Upper lobe of right lung (tissue), 1 donor: ENCODE measurements at places on chromosomes 5 and 9.
A peak's percentile ranks its signal among the peaks of the same experiment; 100 is the strongest.

GRCh38 chr5:81164476-81164875 lies 68.6 kb upstream of the CKMT2 start:
- DNase-seq = no peak

GRCh38 chr9:18595597-18595996 lies 121.6 kb downstream of the ADAMTSL1 start:
- DNase-seq = no peak

GRCh38 chr5:179905161-179905560 lies 2.5 kb downstream of the TBC1D9B start:
- DNase-seq = no peak

GRCh38 chr9:73347720-73348119 lies 196.1 kb downstream of the ANXA1 start:
- no peak for DNase-seq

DNA sequence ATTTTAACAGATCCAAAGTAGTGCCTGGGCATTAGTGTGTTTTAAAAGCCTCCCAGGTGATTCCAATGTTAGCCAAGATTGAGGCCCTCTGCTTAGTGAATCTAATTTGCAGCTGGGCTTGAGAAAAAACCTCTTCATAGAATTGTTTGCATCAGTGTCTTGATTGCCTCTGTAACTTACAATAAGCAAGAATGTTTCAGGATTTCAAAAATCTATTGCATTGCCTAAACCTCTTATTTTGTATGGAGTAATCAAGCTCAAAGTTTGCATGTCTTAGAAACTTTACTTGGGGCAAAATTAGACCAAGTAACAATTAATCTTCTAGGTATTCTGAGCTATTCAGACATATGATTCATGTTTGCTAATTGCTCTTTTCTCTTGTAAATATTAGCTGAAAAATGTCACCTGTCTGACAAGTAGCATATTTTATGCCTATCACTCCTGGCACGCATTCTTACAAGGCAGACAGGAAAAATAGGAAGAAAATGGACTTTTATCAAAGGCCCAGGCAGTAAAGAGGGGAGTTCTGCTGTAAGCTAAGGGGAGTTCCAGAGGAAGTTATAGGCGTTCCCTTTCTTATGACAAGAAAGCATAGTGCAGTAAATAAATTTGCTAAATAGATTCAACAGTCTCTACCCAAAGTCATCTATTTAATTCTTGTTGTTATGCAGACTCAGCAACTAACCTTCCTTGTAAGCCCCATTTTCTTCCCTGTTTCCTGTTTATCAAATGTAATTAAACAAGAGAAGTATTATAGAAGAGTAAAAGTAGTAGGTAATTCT lies 21.0 kb downstream of the PDCD1LG2 start:
- no peak for DNase-seq

GRCh38 chr9:19127871-19128500 lies 694 bp upstream of the PLIN2 start:
- DNase-seq = peak; percentile 71

GRCh38 chr9:88388886-88389605 lies 802 bp downstream of the SPIN1 start:
- DNase-seq = peak; percentile 84

GRCh38 chr9:97397220-97397619 lies 14.7 kb upstream of the TDRD7 start:
- DNase-seq = no peak

DNA sequence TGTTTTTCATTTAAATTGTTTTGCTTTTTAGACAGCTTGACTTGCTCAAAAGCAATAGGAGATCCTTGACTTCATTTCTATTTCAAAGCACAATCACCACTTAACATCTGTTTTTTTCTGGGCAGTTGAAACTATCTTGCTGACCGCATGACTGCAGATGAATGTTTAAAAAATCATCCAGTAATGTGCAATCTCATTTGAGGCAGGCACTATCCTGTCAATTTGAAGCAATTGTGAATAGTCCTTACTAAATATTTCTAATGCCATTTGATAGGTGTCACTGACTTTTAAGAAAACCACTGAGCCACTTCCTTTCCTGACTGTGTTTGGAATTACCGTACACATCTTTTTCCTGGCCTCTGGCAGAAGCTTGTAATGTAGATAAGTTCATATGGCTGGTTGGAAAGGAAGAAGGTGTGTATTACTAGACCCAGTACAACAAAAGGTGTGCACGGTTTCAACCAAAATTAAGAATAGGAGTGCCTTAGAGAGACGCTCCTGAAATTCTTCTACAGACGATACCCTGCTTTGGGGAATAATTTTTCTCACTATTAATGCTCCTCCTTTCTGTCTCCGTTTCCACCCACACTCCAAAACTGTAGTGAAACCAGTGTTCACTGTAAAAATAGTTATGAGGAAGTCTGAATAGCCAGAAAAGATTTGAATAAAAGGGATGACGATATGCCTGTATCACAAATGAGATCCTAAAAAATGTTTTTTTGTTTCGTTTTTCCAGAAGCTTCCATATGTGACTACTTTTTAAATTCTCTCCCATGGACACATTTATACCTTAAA lies 136.7 kb upstream of the MOCS2 start:
- no peak for DNase-seq

DNA sequence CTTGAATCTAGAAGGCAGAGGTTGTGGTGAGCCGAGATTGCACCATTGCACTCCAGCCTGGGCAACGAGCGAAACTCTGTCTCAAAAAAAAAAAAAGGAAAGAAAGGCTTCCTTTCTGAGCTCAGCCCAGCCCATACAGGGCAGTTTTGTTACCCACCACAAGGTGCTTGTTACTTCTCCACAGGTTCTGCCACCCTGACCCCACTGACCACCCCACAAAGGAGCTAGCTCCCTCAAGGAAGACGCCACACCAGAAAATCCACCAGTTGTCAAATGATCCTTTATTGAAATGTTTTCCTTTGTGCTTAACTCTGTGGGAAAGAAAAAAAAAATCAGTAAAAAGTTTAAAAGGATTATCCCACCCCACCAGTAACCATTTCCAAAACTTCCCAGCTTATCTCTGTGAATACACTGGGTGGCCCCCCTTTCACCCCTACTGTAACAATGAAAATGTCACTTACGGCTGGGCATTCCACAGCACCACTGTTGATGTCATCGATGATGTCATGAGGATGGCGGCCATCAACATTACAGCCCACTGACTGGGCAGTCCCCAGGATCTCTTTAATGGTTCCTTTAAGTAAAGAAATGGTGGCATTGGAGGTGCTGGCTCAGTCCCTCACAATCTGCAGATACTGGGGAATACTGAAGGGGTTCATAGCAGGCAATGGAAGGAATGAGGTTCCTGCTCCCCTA lies 3.6 kb downstream of the RPL12 start:
- DNase-seq = no peak

DNA sequence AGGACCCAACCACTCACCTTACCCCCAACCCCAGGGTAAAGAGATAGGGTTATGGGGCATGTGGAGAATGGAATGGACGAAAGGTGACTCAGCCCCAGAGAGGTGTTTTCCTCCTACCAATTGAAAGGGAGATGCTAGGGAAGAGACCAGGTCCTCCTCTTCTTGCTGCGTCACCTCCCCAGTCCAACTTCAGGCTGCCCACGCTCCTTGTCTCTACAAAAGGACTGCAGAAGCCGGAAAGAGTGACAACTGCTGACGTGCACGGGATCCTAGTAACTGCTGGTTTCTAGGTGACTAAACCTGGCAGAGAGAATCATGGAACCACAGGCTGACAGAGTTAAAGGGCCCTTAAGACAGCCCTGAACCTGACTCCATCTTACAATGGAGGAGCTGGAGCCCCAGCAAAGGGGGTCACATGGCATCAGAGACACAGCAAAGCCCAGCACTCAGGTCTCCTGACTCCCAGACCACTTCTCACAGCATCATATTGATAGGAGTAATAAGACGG lies 2.2 kb downstream of the GPX3 start:
- no peak for DNase-seq

- DNase-seq = no peak
Observed at GRCh38 chr5:154770111-154770510, 14.9 kb downstream of the LARP1 start.

- no peak for DNase-seq
Observed at GRCh38 chr5:41507501-41507900, 2.9 kb downstream of the PLCXD3 start.

- no peak for DNase-seq
Observed at GRCh38 chr5:160330212-160330611, 17.8 kb upstream of the CCNJL start.

- no peak for DNase-seq
Observed at GRCh38 chr5:98066910-98067309, 706.6 kb upstream of the RGMB start.

DNA sequence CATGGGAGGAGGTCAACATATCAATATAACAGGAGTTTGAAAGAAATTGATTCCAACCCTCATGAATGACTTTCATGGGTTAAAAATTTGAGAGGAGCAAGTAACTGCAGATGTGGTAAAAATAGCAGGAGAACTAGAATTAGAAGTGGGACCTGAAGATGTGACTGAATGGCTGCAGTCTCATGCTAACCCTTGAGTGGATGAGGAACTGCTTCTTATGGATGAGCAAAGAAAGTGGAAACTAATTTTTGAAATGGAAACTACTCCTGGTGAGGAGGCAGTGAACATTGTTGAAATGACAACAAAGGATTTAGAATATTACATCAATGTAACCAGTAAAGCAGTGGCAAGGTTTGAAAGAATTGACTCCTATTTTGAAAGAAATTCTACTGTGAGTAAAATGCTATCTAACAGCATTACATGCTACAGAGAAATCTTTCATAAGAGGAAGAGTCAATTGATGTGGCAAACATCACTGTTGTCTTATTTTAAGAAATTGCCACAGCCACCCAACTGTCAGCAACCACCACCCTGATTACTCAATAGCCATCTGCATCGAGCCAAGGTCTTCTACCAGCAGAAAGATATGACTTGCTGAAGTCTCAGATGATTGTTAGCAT lies 1683.2 kb downstream of the MAT2B start:
- DNase-seq = no peak

DNA sequence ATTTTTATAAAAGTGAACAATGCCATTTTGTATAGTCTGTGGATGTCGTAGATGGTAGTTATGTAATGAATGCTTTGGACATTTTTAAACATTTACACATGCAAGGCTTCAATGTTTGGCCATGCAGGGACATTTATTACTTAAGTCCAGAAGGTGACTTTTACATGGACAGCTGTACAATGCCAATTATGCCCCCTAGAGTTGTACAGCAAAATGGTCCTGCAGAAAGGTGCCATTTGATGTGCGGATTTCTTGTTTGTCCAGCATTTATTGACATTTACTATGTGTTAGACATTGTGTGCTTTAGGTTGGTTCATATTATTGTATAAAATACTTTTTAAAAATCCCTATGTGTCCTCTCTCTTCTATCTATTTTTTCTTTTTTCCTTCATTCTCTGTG lies 22.5 kb upstream of the COMMD10 start:
- no peak for DNase-seq

DNA sequence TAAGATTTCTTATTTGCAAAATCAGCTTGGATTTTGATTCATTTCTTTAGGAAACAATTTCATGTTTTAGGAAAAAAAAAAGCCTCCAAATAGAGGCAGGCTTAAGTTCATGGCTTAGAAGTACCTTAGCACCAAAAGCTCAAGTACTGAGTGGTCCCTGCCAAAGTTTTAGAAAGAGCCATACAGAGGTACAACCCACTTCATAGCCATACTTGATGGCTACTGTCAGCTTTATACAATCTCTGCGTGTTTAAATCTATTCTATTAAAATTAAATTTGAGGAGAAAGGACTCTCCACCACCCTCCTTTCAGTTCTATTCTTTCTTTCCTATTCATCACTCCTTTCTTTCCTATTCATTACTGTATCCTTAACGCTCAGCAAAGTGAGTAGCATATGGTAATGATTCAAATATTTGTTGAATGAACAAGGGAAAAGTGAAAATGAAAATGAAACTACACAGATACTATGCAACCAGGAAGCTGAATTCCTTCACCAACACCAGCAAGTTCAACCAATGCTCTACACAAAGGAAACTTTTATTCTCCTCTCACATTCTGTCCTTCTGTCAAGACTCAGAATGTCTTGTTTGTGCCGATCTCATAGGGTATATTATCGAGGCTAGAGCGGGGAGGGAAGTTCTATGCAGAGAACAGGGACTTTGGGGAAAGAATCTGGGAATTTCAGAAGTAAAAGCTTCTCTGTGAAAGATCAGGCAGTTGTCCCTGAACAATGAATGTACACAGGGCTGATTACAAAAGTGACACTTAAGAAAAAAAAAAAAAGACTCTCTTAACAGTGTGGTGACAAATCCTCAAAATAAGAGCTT lies 138.6 kb upstream of the SPEF2 start:
- DNase-seq = no peak

DNA sequence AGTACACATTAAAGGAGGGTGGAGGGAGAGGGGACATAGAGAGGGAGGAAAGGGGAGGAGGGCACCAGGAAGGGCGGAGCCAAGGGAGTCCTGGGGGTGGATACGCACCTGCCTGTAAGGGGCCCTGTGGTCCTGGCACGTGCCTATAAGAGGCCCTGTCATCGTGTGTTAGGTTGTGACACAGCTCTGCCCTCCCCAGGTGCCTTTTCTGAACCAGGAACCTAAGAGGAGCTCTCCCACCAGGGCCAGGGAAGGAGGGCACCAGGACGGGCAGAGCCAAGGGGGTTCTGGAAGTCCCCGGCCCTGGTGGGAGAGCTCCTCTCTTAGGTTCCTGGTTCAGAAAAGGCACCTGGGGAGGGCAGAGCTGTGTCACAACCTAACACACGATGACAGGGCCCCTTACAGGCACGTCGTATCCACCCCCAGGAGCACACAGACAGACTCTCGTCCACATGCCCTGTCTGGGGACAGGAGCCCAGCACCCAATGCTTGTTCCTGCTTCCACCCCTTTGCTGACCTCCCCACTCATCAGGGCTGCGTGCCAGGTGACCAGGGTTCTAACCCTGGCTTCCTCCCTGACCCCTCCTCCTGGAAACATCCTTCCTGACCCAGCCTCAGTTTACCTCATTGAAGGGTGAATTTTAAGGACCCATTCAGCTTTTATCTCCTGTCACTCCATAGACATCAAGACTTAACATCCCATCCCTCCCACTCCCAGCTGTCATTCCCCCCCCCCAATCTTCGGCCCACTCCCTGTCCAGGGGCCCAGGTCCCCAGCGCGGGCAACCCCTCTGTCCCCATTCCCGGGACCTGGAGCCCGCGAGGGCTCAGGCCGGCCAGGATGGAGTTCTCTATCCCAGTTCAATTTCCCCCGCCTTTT lies 12.9 kb upstream of the OLFM1 start:
- peak; percentile 28 for DNase-seq

DNA sequence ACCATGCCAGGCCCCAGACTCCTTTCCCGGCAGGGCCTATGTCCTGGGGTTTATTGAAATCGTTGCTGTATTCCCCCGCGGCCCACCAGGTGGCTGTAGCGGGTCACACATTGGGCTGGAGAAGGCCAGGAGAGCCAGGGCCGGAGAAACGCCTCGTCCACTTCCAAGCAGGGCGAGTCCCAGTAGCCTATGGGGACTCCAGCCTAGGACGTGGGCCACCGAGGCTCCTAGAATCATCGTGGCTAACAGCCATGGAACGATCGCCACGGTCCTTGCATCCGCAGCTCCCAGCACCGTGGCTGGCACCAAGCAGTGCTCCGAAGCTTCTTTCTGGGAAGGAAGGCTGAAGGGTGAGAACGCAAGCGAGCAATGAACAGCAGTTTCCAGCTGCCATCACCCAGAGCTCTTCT lies 87.7 kb downstream of the ENTREP1 start:
- DNase-seq = peak; percentile 80

- DNase-seq = no peak
Observed at GRCh38 chr5:78504704-78505677, 143.6 kb downstream of the LHFPL2 start.

- DNase-seq = no peak
Observed at GRCh38 chr9:89046832-89047231, 55.6 kb downstream of the S1PR3 start.
